ENCODE measurements at places on chromosomes 12 and 14.

GRCh38 chr12:49804821-49805220 lies 23.4 kb downstream of the NCKAP5L start:
- DNase-seq = no peak

DNA sequence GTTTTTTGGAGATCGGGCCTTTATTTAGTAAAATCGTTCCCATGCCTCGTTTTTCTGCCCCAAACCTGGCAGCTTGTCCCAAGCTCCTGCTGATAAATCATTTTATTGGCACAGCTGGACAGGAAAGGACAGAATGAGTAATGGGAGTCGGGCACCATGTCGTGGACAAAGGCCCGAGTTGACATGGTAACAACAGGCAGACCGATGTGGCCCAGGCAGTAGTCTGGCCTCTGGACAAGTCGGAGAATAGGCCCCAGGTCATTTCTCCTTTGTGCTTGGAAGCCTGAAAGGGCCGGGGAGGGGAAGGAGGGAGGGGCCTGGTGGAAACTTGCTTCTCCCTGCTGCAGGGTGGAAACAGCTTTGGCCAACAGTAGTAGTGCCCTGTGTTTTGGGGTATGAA lies 234.9 kb downstream of the SUDS3 start:
- DNase-seq = no peak

- peak; percentile 61 for DNase-seq
Measured at GRCh38 chr14:50311337-50311971, 575 bp downstream of the L2HGDH start.

DNA sequence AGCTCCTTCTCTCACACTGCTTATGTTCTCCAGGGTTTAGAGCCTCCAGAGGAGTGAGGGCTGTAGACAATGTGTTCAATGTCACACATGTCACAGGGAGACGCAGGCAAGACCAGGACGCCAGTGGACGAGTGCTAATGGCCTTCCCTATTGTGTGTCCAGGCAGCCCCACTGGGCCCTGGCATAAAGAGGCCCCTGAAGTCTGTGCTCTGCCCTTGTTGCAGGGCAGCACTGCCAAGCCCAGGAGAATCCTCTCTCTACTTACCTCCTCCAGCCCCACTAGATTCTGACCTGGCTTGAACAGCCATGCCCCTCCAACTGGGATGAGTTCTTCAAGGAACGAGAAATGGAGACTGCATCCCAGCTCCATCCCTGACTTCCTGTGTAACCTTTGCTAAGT lies 24.8 kb upstream of the TMEM106C start:
- no peak for DNase-seq

- DNase-seq = no peak
Measured at GRCh38 chr12:111409780-111410430, 4.2 kb downstream of the SH2B3 start.

- DNase-seq = no peak
Measured at GRCh38 chr14:79965896-79966295, 245.4 kb downstream of the DIO2 start.

- peak; percentile 65 for DNase-seq
Measured at GRCh38 chr12:51389302-51389999, 1.8 kb downstream of the GALNT6 start.

DNA sequence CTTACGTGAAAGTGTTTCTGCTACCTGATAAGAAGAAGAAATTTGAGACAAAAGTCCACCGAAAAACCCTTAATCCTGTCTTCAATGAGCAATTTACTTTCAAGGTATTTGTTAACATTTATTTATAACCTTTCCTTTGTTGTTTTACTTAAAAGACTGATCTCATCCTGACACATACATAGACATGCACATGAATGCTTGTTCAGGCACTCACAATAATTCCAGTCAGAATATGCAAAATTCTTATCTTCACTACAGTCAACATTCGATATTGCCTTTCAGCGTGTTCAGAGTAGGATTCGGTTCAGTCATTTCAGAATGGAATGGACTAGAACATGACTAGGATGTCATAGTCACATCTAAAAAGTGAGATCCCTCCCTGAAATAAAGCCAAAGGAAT lies 394.6 kb downstream of the PAWR start:
- no peak for DNase-seq

DNA sequence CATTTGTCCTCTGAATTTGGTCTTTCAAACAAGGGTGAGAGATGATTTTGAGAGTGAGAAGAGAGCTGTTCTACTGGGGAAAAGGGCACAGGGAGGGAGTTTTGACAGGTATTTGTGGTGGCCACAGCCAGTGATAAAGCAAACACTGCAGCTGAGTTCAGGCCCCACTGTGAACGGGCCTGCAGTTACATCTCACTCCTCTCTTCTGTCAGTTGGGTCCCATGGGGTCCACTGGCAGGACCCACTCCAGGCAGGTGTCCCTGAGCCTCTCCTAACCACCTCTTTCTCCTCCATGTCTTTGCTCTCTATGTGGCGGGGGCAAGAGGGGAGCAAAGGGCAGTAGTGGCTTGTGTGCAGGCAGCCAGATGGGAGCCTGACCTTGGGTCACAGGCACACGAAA lies 294.8 kb downstream of the APAF1 start:
- no peak for DNase-seq

DNA sequence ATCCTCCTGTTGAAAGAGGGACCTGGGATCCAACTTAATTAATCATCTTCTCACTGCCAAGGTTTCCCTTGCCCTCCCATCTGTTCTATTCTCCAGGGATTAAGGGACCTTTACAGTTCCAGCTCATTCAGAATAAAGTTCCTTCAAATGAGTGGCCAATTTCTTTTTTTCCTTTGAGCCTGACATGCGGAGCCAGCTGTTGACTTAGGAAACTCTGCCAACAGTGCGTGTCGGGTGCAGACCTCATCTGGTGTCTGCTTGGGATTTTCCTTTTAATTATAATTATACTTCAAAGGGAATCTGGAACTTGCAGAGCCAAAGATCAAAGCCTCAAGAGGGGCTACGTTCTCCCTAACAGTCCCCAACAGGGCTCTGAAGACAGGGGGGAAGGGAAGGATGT lies 64.8 kb downstream of the CCDC60 start:
- no peak for DNase-seq

- DNase-seq = no peak
Measured at GRCh38 chr14:70018230-70018629, 139.0 kb downstream of the SMOC1 start.

- no peak for DNase-seq
Measured at GRCh38 chr12:53593707-53594106, 32.5 kb downstream of the ATF7 start.

DNA sequence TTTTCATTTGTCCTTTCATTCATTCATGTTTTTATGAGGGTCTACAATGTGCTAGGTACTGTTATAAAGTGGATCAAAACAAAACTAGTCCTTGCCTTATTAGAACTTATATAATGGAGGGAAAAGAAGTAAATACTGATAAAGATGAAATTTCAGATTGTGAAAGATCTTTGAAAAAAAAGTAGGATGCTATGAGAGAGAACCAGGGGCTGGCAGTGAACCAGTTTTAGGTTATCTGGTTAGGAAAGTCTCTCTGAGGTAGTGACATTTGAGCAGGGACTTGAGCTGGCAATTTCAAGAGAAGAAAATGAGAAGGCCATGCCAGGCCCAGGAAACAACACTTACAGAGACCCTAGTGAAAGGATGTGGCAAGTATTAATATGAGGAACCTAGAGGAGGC lies 57.3 kb upstream of the E2F7 start:
- no peak for DNase-seq

DNA sequence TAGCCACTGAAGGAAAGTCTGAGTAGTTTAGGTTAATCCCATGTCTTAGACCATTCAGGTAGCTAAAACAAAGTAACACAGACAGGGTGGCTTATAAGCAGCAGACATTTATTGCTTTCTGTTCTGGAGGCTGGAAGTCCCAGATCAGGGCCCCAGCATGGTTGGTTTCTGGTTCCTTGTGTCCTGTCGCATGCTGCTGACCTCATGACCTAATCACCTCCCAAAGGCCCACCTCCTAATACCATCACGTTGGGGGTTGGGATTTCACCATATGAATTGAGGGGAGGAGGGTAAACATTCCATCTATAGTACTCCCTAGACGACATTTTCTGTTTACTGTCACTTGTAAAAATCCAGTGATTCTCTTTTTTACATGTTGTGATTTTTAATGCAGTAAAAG lies 148.6 kb downstream of the FBXL14 start:
- DNase-seq = no peak

GRCh38 chr12:124174451-124175348 lies 120.2 kb upstream of the RFLNA start:
- DNase-seq = no peak

- no peak for DNase-seq
Measured at GRCh38 chr12:126483145-126484068, 1418.2 kb downstream of the AACS start.

GRCh38 chr14:100333827-100334226 lies 10.7 kb downstream of the SLC25A47 start:
- peak; percentile 28 for DNase-seq

DNA sequence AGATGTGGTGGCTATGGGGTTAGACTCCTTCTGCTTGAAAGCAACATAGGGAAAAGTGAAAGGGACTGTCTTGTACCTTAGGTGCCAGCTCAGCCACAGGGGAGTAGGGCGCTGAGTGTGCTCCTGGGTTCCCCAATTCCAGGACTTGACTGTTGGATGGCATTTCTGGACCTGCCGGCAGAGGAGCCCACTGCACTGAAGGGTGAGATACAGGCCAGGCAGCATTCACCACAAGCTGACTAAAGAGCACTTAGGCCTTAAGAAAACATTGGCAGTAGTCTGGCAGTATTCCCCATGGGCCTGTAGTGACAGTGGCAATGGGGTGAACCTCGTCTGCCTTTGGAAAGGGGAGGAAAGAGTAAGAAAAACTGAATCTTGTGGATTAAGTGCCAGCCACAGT lies 67.1 kb upstream of the TMTC2 start:
- DNase-seq = no peak

- no peak for DNase-seq
Measured at GRCh38 chr14:24840204-24840893, 206.4 kb upstream of the GZMB start.

DNA sequence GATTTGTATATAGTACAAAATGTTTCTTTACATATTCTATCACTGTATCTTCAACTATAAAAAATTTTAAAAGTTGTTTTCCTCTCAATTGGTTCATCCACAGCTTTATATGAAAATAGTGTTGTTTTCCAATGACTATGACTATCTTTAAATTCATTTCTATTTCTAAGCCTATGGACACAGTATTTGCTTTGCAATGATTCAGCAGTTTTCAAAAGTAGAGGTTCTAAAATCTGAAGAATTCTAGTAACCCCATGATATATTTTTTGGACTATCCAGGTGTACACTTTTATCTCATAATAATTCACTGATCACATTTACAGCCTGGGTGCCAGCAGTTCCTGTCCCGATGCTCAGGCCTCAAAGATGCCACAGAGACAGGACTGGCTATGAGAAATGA lies 118.4 kb upstream of the PTPRR start:
- DNase-seq = no peak

- DNase-seq = no peak
Measured at GRCh38 chr12:79019672-79020071, 155.1 kb downstream of the SYT1 start.

GRCh38 chr12:115129727-115130126 lies 445.8 kb upstream of the TBX3 start:
- no peak for DNase-seq

- DNase-seq = no peak
Measured at GRCh38 chr14:61381553-61381952, 60.2 kb downstream of the PRKCH start.

GRCh38 chr12:75103822-75104221 lies 105.8 kb downstream of the KCNC2 start:
- no peak for DNase-seq

DNA sequence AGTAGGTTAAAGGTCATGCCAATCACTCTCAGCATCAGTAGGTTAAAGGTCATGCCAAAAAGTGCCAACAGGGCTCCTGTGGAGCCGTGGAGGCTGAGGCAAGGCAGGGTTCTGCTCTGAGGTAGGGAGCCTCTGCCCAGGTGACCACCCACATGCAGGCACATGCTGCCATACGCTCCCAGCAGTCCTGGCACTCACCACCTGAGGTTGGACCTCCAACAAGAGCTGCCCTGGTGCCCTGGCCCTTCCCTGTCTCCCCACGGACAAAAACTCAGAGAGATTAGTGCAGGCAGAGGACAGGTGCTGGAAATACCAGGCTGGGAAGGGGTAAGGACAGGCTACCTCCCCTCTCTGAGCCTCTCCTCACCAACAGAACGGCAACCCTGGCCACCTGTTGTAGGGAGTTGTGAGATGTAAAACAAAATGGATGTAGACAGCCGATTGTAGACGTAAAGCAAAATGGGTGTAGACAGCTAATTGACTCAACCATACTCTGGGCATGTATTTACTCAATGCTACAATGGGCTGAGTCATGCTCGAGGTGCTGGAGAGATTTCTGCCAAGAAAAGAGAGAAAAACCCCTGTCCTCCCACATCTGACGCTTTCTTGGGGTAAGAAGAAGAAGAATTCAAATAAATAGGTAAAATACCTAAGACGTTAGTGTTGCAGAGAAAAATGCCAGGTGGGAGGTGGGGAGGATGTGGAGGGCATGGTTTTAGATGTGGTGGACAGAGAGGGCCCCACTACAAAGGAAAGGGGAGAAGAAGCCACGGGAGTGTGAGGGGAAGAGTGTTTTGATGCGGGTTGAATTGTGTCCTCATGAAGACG lies 32.4 kb downstream of the LTBP2 start:
- no peak for DNase-seq

DNA sequence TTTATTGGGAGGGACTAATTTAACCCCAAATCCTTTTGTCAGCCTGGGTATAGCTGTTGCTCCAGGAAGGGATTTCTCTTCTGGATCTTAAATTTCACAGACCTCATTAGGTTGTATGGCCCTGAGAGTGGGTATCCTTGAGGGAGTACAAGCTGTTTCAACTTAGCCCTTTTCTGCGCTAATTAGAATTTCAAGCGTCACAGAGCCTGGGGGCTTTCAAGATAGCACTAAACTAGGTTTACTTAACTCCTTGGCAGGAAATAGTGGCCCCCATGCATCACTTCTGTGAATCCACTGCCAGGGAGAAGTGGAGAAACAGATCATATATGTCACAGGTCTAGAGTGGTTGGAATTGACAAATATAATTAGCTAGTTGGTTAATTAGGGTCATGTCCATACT lies 5.9 kb upstream of the PDE1B start:
- DNase-seq = no peak

DNA sequence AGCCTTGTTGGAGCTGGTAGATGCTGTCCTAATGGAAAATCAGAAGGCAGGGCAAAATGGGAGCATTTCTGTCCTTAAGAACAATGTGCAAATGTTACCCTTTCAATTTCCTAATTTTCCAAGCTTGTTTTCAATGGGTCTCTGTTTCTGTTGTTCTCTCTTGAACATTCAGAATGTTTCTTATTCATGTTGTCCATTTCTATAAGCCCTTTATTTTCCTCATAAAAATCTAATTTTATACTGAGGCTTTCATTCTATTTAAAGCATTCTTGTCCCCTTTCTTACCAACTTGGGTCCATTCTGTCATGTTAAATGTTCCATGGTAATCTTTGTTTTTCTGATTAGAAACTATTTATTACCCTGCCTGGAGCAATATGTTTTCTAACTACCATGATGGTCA lies 125.0 kb downstream of the PRIMA1 start:
- DNase-seq = no peak

DNA sequence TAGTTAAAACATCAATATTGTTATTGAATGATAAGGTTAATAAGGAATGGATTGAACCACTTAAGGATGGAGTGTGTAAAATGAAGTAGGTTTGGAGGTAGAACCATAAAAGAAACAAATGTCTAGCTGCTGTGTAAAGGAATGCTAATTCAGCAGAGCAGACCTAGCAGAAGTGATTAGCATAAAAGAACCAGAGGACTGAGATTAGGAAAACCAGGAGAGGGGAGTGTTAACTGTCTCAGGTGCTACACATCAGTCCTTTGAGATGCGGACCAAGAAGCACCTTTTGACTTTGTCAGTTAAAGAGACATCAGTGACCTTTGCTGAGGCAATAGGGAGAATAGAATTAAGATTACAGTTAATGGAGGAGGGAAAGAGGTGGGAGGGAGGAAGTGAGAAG lies 84.5 kb downstream of the PLEKHA5 start:
- no peak for DNase-seq

Data from OCI-M1 (cell line).